Activated CD8-positive, alpha-beta memory T cell treated with anti-CD3 and anti-CD28 coated beads, Interleukin-2, amount 50 U/mL, for 4 hours (primary cell): ENCODE measurements at places on chromosomes 2 and 18.

GRCh38 chr2:56287508-56287907 is 103.7 kb downstream of the CCDC85A start:
- DNase-seq: no peak

DNA sequence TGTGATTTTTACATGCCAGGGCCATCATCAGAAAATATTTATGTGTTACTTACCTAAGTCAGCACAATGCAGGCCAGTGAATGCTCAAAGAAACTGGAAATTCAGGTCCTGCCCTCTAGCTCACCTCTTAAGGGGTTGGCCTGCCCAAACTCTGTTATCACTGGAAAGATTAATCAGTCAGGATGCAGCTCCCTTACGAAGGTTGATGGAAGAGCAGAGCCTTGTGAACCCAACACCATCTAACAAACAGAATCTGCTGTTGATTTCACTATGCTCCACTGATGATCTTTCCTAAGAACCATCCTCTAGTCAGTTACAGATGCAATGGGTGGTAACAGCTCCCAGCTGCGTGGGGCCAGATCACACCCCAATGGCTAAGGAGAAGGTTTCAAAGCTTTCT is 38.2 kb downstream of the SOX11 start:
- no peak for DNase-seq

DNA sequence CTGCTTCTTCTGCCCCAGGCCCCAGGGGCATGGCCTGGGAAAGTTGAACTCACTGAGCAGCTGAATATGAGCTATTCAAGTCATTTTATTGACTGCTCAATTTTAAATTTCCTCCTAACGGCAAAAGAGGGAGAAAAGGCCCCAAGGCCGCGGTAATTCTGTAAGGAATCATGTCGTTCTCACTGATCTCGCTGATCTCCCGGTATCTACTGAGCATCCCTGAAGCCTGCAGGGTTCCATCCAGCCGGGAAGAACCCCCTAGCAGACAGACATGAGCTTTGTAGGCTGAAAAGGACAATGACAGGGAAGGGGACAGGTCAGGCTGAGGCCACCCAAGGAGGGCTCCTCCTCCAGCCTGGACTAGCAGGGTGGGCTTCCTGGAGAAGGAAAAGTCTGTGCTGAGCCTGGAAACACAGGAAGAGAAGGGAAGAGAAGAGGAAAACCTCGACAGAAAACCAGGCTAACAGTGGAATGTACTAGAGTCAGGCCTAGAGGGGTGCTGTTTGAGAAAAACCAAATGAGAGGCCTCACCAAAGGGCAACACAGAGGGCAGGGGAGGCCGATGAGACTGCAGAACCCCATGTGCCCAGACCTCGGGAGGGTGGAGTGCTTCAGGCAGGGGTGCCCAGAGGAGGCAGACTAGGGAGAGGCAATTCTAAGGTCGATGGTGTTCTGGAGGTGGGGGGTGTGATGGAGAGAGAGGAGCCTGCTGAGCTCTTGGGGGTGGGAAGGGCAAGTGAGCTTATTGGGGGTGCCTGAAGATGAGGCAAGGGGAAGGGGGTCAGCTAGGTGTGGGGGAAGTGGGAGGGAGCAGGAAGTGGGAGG is 2.9 kb upstream of the NPPC start:
- no peak for DNase-seq

GRCh38 chr2:88658326-88658725 is 31.1 kb upstream of the EIF2AK3 start:
- no peak for DNase-seq
